ENCODE measurements at places on chromosomes 12 and 14.

GRCh38 chr12:2383325-2384028 is 330.7 kb downstream of the CACNA1C start:
- no peak for DNase-seq

DNA sequence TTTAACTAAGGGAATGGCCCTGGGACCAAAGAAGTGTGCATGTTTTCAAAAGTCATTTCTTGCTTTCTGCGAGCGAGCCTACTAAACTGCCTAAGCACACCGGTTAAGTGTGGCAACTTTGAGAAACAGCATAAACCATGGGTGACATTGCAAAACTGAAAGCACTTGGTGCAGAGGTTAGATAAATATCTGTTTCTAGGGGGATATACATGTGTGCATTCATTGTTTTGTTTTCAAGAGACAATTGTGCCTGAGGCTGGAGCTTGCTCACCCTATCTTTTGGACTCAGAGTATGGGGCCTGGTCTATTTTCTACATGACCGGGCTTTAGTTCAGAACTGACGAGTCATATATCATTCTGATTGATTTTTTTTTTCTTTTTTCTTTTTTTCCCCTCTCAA is 923.4 kb downstream of the NRXN3 start:
- DNase-seq, result no peak

- DNase-seq, result no peak
Observed at GRCh38 chr12:20364501-20364900, 3.8 kb upstream of the PDE3A start.

DNA sequence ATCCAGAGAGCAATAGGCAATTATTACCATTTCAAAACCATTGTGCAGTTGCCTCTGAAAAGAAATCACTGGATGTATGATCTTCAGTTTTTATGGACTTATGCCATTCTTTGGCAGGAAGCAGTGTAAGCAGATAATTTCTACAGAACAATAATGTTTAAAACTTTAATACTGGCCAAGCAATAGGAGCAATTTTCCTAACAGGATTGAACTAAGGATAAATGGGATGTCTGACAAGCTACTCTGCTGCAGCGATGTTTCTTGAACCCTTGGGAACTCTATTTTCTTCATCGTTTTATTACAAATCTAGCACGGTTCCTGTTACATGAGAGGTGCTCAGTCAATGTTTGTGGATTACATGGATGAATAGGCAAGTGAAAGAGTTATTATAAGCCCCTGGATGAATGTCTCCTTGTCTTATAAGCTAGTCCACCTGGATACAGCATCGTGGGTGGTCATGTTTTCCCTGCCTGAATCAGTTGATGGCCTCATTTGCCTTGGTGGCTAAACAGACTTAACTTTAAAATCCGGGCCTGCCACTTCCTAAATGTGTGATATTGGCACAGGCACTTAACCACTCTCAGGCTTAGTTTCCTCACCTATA is 68.2 kb upstream of the MDM1 start:
- no peak for DNase-seq

DNA sequence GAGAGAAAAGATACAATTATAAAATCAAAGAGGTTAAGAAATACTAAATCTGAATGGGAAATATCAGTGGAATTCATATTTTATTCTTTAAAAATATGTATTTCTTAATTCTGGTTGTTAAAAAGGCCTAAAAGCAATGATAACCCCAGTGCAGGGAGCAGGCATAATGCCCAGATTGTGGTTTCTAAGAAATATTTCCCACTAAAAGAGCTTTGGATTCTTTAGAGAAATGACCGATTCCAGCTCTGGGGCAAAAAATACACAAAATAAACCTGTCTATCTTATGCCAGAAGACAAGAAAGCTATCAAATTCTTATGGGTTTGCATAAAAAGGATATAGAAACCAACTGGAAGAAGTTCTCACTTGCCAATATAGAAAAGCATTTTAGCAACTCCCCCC is 71.6 kb downstream of the PDE6H start:
- DNase-seq, result no peak

GRCh38 chr14:69708586-69709560 is 58.1 kb upstream of the SRSF5 start:
- no peak for DNase-seq

- DNase-seq, result no peak
Observed at GRCh38 chr14:75699331-75699730, 38.3 kb downstream of the TTLL5 start.

DNA sequence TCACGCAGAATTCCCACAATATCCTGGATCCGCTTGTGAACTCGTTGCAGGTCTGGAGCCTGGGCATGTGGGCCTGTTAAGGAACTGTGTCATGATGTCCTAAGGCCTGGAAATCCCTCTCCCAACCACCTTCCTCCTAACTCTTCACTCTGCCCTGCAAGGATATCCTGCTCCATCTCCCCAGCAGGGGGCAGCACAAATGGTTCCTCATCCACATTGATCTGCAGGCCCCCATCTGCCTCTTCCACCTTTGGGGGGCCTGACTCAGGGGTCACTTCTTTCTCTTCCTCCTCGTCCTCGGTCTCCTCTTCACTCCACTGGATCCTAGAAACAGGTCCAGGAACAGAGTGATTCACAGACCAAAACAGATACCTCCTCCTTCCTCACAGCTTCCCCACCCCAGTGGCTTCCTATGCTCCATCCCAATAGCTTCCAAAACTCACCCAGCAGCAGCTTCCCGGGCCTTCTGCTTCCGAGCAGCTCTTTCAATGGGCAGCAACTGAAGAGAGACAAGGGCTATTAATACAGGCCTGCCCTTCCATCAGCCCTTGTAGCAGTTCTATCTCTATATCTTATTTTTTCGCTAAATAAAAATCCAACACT is 4.5 kb downstream of the NOP2 start:
- DNase-seq, result no peak

DNA sequence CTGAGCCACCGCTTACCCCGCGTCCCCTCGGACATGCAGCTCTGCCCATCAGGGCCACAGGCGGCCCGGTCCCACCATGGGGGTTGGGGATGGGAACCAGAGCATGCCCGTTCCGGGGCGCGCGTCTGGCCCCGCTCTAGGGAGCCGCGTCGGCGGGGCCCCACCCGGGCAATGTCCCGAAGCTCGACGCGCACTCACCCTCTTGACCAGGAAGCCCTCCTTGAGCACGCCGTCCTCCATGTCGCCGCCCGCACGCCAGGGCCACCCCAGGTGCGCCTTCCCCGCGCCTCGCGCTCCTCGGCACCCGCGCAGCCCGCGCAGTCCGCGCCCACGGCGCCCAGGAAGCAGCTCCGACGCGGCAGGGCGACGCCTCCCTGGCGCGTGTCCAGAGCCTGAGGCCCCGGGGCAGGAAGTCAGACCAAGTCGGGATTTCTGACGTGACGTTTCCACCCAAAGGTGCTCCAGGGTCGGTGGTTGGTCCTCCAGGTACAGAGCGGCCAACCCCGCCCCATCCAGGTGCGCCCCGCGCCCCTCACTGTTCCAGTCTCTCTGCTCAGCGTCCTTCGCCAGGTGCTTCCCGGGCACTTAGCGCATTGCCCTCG is at the start of gene PLEK2:
PLEK2 (minus strand) TSS at position 346 of the 602 bp plus-strand sequence; CDS start at position 240, 106 bp downstream.
- DNase-seq, result no peak

- DNase-seq, result no peak
Observed at GRCh38 chr14:103141117-103141796, 18.0 kb downstream of the TNFAIP2 start.

DNA sequence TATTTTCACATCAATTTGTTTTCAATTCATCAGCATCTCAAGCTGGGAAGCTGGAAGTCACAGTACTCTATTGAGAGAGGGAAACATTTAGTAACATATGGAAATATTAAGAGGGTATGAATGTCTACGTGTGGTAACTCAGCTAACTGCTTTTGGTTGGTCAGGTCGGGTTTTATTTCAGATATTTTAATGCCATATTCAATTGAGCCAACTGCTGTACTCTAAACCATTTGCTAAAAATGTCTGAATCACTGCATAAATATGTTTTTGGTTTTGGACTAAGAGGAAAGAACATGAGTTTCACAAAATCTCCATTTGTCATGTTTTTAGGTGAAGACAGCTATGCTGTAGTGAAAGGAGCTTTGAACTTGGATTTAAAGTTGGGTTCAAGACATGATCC is 18.9 kb upstream of the PPFIBP1 start:
- no peak for DNase-seq

DNA sequence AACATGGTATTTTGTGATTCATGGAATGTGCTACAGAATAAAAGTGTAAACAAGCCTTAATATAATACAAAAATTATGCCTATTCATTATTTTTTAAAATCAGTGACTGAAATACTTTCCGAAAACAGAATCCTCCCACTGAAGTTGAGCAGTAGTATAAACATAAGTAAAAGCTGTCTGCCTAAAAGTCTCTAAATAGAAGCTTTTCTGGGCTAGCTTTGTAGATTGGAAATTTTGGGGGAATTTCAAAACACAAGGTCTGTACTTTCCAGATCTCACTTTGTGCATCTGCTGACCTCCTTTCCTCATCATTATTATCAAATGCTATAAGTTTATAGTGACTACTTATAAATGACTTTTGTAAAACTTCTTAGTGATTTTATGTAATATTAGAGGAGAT is 80.4 kb upstream of the TRHDE start:
- no peak for DNase-seq

DNA sequence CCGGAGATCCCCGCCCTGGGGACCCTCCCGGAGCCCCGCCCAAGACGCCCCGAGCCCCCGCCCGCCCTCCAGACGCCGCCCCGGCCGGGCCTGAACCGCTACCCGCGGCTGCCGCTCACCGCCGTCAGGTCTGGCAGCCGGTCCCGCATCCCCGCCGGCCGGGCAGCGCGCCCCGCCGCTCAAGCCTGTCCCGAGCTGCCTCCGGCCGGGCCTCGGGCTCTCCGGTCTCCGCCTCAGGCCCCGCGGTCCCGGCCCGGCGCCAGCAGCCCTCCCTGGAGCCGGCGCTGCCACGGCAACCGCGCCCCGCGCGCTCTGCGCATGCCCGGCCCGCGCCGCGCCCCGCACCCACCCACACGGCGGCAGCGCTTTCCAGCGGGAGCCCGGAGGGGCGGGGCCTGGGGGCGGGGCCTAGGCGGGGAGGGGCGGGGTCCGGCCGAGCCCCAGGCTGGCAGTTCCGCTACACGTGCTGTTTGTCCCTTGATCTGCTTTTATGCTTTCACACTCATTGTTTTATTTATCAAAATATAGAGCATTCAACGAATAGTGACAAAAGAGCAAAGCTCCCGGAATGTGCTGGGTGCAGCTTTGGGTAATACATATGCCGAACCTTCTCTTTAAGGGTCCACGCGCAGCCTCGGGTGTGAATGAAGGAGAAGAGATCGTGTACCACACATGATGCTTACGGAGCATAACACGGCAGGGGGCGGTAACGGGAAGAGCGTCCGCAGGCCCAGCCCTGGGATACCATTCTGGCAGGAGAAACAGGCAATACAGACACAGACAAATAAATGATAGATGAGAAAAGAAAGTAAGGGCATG is at the start of gene STX2:
STX2 (minus strand) TSS at position 300 of the 819 bp plus-strand sequence; CDS start at position 149, 151 bp downstream.
- peak; percentile 90 for DNase-seq

- DNase-seq, result no peak
Observed at GRCh38 chr12:28781671-28782652, 367.1 kb upstream of the FAR2 start.

GRCh38 chr14:70515811-70516210 is 19.0 kb downstream of the ADAM20 start:
- no peak for DNase-seq

DNA sequence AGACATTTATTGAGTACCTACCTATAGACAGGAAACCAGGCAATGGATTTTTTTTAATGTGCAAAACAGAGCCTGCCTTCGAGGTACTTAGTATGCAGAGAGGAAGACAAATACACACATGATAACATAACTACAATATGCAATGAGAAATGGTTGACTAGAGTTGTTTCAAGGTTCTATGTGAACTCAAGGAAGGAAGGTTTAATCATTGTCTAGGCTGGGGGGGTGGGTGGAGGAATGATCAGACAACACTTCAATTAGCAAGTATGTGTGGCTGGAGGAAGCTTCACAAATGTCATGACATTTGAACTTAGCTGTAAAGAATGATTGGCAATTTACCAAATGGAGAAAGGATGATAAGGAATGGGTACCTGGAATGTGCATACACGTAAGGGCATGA is 985.3 kb downstream of the FLRT2 start:
- no peak for DNase-seq

- no peak for DNase-seq
Observed at GRCh38 chr12:131677699-131678098, 33.2 kb upstream of the SFSWAP start.

GRCh38 chr12:130765186-130765659 is 49.1 kb upstream of the RIMBP2 start:
- DNase-seq, result no peak

DNA sequence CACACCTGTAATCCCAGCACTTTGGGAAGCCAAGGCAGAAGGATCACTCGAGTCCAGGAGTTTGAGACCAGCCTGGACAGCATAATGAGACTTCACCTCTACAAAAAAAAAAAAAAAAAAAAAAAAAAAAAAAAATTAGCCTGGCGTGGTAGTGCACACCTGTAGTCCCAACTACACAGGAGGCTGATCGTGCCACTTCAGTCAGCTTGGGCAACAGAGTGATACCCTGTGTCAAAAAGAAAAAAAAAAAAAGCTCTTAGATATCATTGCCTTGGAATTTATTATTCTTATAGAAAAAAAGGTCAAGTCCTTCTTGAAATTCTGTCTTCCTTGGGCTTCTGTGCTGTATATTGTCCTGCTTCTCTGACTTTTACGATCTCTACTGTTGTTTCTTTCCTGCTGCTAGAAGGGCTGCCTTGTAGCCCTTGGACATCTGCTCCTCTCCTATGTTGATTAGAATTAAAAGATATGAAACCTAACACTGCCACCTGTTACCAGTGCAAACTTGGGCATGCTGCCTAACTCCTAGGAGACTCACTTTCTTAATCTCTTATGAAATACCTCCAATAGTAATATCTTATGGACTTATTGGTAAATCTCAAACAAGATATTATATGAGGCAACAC is 5.7 kb downstream of the TMEM19 start:
- no peak for DNase-seq

GRCh38 chr14:33932576-33933345 is 18.1 kb downstream of the EGLN3 start:
- no peak for DNase-seq

GRCh38 chr14:99749763-99750715 is 43.2 kb upstream of the EML1 start:
- no peak for DNase-seq

DNA sequence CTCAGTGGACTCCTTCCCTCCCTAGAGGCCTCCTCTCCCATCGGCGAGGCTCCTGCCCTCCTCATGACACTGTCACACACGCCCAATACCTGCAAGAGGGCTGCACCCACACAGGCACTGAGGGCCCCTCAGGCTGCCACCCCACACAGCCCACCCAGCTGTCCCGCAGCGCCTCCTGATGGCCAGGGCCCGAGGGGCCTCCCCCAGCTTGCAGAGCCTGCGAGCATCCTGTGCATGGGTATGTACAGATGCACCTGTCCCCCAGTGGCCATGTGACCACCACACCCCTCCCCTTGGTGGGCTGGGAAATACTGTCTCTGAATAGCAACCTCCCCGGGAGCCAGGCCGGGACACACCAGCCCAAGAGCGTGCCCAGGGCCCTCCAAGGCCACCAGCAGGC is 19.0 kb upstream of the NUDT14 start:
- DNase-seq, result no peak
